Activated CD4-positive, alpha-beta T cell treated with anti-CD3 and anti-CD28 coated beads for 24 hours (primary cell): ENCODE measurements at places on chromosomes 12 and 14.

DNA sequence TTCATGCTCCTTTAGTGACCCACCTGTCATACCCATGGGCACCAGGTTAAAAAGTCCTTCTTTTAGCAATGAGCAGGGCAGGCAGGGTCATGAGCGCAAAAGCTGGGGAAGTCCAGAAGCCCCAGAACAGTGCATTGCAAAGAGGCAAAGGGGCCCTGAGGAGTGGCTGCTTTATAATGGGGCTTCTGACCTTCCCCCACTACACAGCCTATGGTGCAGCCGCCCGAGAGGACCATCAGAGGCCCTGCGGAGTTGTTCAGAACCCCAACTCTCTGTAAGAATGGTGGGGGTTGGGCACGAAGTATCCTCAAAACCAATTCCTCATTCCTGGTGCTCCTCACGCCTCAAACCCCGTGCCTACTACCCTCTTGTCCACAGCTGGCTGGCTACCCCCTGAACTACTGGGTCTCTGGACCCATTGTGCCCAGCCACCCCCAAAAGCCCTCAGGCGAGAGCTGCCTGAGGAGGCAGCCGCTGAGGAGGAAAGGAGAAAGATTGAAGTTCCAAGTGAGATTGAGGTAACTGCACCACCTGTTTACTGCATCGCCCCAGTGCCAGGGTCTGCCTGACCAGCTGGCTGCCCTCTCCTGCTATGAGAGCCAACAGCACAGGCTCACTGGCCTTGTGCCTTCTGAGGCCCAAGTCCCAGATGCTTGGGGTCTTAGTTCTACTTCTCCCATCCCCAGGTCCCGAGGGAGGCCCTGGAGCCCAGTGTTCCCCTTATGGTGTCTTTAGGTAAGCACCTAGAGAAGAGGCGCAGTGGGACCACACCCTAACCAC lies 6.7 kb downstream of the REC8 start:
- DNase-seq, result no peak

DNA sequence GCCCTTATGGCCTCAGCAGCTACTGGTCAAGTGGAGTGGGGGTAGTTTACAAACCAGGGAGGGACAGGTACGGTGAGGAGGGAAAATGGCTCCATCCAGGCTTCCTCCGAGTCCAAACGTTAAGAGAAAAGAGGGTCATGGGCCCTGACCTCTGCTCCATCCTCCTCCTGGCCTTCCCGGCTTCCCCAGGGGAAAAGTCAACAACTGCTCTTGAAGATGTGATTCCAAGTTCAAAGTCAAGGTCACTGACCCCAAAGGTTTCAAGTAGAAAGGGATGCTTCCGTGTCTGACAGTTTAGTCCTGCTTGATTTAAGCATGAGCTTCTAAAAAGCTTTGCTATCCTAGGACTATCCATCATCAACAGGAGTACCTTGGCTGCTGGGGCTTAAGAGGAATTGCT lies 28.5 kb downstream of the CCDC88C start:
- no peak for DNase-seq

- no peak for DNase-seq
Measured at GRCh38 chr14:97251491-97252155, 454.4 kb downstream of the VRK1 start.

DNA sequence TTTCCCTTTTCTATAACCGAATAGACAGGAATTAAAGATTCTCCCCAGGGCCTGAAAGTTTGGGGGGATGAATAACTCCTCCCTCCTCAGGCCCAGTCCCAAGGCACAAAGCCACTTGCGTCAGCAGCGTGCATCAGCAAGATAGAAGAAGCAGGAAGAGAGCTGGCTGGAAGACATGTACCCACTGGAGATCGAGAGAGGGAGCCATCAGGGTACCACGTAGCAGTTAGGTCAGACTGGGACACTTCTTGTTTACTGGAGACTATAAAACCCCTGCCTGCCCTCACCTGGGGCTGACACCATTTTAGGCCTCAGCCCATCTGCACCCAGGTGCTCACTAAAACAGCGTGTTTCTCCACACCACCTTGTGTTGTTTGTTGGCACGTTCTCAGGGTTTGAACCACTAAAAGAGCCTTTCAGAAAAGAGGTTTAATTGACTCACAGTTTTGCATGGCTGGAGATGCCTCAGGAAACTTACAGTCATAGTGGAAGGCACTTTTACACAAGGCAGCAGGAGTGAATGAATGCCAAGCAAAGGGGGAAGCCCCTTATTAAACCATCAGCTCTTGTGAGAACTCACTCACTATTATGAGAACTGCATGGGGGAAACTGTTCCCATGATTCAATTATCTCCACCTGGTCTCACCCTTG lies 93.2 kb downstream of the TMTC3 start:
- peak; percentile 13 for DNase-seq

DNA sequence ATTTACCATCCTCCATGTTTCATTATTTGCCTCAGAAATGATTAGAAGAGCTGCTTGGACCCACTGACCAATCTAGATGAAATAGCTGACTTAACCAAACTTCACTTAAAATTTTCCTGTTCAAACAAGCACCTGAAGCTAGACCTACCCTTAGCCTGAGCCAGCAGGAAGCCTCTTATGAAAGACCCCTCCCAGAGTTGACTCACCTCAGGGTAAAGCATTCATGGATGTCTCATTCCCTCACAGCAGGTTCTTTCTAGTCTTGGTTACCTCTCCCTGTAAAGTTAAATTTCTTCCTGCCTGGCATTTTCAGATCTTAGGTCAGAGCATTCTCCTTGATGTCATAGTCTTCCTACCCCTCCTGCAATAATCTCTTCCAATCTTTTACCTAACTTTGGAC lies 1209.8 kb downstream of the FLRT2 start:
- no peak for DNase-seq

DNA sequence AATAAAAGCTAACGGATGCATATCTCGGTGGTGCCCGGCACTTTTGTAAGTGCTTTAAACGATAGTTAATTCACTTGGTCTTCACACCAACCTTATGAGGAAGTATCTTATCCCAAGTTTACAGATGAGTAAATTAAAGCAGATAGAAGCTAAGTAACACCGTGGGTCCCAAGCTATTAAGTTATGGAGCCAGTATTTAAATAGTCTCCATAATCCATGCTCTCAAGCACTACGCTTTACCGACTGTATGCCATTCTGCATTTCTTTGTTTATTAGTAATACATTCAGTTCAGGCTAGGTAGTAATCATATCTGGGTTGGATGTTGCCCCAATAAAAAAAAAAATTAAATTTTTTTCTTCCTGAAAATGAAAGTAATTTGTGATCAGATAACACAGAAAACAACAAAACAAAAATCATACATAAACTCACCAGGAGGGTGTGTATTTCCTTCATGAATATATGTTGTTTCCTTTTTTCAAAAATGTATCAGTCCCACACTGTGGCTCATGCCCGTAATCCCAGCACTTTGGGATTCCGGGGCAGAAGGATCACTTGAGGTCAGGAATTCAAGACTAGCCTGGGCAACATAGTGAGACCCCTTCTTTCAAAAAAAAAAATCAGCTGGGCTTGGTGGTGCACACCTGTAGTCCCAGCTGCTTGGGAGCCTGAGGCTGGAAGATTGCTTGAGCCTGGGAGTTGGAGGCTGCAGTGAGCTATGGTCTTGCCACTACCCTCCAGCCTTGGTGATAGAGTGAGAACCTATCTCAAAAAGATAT lies 1.4 kb upstream of the M6PR start:
- DNase-seq, result no peak

GRCh38 chr12:82648259-82648909 lies 38.3 kb upstream of the TMTC2 start:
- no peak for DNase-seq

- DNase-seq, result no peak
Measured at GRCh38 chr12:82817368-82817767, 130.7 kb downstream of the TMTC2 start.

GRCh38 chr12:30164382-30165318 lies 380.9 kb upstream of the TMTC1 start:
- no peak for DNase-seq

DNA sequence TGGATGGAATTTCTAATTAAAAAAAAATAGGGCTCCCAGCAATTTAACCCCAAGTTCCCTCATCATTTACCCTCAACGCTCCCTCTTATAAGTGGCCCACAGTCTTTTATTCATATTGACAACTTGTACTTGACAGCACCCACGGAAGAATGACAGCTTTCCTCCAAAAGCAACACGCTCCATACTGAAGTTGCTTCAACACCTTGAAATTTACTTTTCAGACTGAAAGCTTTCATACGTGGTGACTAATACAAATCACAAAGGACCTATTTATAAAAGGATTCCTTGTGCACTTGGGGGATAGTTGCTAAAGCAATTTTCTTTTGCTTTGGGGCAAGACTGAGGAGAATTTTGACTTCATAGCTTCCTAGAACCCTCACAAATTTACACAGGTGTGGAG lies 1629.4 kb upstream of the SEL1L start:
- no peak for DNase-seq
